Mesothelial cell of epicardium (in vitro differentiated cells): ENCODE measurements at places on chromosomes 3 and 15.

DNA sequence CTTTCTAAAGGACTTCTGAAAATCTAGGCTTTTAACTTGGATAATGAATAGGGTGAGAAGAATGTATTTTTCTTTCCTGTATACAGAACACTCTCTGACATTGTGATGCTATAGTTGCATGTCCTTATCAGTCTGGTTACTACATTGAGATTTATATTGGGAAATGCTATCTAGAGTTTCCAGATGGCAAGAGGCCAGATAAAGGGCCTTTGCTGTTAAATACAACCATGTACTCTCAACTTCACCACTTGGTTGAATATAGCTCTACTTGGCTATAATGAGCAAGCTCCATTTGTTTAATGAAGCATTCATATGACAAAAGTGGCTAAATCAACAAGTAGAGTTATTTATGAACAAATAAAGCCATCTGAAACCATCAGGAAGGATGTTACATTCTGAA lies 91.0 kb downstream of the IGSF11 start:
- no peak for DNase-seq

GRCh38 chr3:1609416-1609815 lies 489.2 kb upstream of the CNTN4 start:
- DNase-seq = no peak

DNA sequence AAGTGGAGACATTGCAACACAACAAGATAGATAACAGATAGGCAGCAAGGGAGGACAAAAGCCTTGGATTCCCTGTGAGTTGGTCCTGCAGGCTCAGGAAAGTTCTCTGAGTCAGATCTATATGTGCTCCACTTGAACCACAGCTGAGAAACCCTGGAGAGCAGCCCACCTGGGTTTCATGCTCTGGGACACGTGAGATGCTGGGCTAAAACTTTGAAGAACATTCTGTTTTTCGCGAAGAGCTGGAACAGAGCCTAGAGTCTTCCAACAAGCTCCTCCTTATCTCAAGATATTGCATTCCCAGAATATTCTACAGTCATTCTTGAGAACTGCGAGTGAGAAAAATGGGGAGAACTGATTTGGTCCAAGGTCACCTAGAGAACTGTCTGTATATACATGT lies 583.0 kb upstream of the ROBO1 start:
- no peak for DNase-seq

DNA sequence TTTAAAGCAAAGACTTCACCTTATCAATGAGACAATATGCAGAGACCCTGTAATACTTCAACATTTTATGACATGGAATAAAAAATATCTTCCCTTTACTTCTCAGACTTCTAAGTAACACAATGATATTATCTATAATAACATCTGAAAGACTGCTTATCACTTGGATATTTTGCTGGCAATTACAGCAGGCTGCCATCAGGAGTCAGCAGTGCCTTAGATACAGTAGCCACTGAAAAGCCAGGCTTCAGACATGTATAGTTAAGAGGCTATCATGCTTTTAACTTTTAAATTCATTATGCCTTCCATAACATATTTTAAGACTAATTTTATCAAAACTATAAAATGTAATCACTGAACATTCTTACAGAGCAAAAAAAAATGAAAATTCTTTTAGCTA lies 227.5 kb downstream of the NEK10 start:
- no peak for DNase-seq

GRCh38 chr3:158091531-158091930 lies 14.7 kb downstream of the SHOX2 start:
- no peak for DNase-seq

GRCh38 chr15:67018441-67018840 lies 47.0 kb upstream of the SMAD3 start:
- no peak for DNase-seq

- DNase-seq = no peak
Observed at GRCh38 chr3:121941592-121941991, 47.4 kb downstream of the SLC15A2 start.

DNA sequence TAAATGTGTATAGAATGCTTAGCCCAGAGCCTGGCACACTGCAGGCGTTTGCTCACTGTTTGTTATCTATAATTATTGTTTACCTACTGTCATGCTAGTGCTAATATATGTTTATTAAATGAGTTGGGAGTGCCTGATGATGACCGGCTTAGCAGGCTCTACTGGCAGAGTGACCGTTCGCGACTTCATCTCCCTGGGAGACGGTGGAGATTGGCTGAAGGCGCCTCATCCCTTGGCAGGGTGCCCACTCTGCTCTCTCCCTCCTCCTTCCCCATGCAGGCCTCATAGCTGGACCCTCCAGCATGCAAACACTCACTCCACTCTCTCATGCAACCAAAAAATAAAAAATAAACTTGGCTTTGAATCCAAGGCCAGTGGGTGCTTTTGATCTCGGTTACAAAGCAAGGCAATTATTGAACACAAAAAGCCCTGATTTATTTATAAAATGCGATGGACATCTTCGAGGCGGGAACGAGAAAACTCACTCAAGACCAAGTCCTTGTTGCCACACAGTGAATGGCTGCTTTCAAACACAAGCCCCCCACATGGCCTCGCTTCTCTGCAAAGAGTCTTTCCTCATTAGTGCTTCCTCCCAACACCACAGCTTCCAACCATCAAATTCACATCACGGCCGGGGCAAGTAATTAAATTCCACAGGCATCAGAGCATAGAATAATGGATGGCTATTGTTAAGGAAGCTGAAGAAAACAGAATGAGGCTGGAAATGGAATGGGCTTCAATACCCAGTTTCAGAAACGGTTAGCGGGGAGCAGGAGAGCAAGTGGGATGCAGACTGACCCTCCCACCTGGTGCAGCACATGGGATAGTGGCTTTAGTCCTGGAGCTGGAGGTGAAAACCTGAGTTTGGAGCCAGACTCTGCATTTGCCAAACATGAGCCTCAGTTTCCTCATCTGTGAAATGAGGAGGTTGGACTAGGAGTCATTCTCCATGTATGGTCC lies 135.7 kb upstream of the RAD18 start:
- peak; percentile 63 for DNase-seq

- no peak for DNase-seq
Observed at GRCh38 chr3:71951361-71951760, 166.4 kb upstream of the PROK2 start.

- DNase-seq = no peak
Observed at GRCh38 chr15:41559239-41559782, 299 bp downstream of the TYRO3 start.

- no peak for DNase-seq
Observed at GRCh38 chr15:77637851-77638692, 5.4 kb upstream of the LINGO1 start.

DNA sequence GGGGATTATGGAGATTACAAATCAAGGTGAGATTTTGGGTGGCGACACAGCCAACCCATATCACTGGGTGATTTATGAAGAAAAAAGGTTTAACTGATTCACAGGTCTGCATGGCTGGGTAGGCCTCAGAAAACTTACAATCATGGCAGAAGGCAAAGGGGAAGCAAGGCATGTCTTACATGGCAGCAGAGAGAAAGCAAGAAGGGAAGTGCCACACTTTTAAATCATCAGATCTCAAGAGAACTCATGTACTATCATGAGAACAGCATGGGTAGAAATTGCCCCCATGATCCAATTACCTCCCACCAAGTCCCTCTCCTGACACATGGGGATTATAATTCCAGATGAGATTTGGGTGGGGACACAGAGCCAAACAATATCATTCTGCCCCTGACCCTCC lies 59.7 kb downstream of the DPH6 start:
- no peak for DNase-seq

- DNase-seq = peak; percentile 61
Observed at GRCh38 chr15:96321639-96322535, 8.6 kb upstream of the NR2F2 start.

- DNase-seq = no peak
Observed at GRCh38 chr3:77232557-77232956, 192.7 kb downstream of the ROBO2 start.

GRCh38 chr15:47184908-47185801 lies 532.1 kb upstream of the SEMA6D start:
- DNase-seq = no peak

DNA sequence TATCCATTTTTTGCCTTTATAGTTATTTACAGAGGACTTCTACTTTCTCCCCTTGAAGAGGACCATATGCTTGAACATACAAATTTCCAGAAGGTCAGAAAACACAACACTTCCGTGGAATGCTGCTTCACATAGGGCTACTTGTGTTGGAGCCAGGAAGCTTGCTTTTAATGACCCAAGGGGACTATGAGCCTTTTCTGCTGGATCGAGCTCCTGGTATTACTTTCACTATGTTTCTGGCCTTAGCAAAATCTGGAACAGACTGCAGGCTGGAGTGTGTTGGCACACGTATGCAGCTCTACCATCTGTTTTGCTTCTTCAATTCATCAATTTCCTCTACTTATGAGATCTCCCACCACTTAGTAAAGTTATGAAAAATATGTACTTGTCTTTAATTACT lies 69.3 kb upstream of the CBLB start:
- no peak for DNase-seq

DNA sequence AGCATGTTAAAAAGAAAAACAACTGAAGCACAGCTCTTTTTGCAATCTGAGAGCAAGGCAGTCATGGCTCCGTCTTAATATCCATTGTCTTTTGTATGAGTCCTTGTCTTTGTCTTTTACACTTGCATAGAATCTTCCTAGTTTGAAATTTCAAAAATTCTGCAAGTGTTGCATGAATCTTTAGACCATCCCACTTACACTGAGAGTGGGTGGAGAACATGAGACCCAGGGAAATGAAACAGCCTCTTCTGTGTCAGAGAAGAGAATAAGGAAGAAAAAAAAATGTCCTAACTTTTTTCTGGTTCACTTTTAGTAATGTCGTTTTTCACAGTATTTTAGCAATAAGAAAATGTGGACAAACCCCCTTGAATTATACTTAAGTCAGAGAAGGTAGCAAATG lies 12.1 kb upstream of the DCLK3 start:
- DNase-seq = no peak

- DNase-seq = peak; percentile 42
Observed at GRCh38 chr3:187669675-187670504, at the start of gene SST. SST (minus strand) TSS chr3:187670394; CDS start chr3:187670291, 103 bp downstream.

- peak; percentile 61 for DNase-seq
Observed at GRCh38 chr15:84981711-84982300, at the start of gene PDE8A. PDE8A (plus strand) TSS chr15:84981856; CDS start chr15:84982163, 307 bp downstream.

DNA sequence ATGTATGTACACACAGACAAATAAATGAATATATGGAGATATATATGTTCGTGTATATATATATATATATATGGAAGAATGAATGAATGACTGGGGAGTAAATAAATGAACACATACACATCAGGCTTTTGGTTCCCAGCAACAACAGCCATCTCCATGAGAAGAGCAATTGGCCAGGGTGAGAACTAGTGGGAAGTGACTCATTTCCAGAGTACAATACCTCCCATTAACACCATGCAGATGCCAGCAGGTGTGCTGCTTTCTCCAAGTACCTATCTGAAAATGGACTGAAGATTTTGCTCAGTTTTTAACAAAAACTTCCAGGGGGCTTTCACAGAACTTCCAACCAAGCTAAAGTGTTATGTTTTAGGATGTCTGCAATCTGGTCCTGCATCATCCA lies 179.8 kb upstream of the SLC2A2 start:
- no peak for DNase-seq

GRCh38 chr15:34808016-34808415 lies 12.7 kb upstream of the ACTC1 start:
- DNase-seq = no peak

GRCh38 chr15:39054128-39054732 lies 489.6 kb upstream of the RASGRP1 start:
- no peak for DNase-seq

GRCh38 chr15:48046813-48047438 lies 73.9 kb upstream of the SLC24A5 start:
- DNase-seq = no peak

DNA sequence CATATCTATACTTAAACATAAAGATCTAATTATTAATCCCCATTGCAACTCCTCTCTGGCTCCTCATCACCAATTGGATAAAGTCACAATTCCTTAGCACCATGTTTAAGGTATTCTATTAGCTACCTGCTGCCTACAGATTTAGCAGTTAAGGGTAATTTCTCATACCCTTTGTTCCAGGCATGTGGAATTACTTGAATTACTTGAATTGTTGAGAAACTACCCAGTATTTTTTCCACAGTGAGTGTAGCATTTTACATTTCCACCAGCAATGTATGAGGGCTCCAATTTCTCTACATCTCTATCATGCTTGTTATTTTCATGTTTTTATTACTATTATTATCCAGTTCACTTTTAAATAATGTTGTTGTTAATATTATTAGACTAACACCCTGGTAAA lies 86.4 kb downstream of the P2RY1 start:
- DNase-seq = no peak

DNA sequence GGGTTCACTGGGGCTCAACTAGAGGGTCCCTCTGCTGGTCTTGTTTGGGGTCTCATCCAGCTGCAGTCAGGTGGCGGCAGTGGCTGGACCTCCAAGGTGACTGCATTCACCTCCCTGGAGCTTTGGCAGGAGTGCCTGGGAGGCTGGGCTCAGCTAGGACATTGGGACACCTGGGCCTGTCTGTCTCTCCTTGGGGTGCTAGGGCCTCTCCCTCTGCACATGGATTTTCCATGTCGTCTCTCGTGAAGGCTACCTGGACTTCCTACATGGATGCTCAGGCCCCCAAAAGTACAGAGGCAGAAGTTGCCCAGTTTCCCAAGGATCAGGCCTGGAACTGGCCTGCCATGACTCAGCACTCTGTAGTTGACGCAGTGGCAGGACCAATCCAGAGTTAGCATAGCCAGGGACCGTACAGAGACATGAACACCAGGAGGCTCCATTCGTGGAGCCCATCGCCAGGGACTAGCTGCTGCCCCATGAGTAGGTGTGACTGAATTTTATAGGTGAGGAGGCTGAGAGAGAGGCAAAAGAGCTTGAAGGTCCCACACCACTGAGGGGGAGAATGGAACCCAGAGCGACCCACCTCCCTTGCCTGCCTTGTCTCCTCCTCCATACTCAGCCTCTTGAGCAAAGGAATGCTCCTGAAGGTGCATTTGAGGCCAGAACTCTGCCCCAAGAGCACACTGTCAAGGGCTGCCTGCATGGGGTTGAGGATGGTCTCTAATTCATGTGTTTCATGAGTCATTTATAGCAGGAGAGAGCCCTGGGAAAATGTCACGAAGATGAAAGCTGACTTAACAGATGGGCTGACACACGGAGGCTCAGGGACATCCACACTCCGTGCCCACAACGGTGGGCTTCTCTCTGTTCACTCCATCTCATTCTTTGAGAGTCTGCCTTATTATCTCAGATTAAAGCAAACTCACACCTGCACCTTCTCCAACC lies 13.0 kb upstream of the ALDH1A3 start:
- no peak for DNase-seq

DNA sequence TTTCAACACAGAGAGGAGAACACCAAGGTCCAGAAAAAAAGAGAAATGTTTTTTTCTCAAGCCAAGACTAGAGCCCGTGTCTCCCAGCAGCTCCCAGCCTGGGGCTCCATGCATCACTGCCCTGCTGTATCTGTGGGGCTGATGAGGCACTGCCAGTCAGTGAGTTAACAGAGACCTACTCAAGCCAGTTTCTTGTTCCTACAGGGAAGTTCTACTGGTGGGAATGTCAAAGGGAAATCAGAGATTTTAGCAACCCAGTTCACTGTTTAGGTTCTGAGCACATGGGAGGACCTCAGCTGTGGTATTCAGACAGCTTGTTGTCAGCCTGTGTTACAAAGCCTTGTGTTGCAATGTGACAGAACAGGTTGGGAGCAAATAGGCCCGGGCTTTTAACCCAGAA lies 234.3 kb downstream of the TLE3 start:
- DNase-seq = no peak
